ENCODE measurements at places on chromosomes 1 and 21. TPM values are rescaled to one million over a fixed set of nuclear protein-coding genes. Genes with fewer than 3 reads are reported as not detected.
A peak's percentile ranks its signal among the peaks of the same experiment; 100 is the strongest.

DDR2 gene
- 1.8 TPM for total RNA-seq

MATN1 gene
- 0.93 TPM for total RNA-seq

MRPL39 gene
- 12.8 TPM for total RNA-seq

TNFSF18 gene
- total RNA-seq = not detected

ACKR1 gene
- total RNA-seq = not detected

CLCA4 gene
- total RNA-seq = not detected

CPTP gene
- 8.0 TPM for total RNA-seq

DNA sequence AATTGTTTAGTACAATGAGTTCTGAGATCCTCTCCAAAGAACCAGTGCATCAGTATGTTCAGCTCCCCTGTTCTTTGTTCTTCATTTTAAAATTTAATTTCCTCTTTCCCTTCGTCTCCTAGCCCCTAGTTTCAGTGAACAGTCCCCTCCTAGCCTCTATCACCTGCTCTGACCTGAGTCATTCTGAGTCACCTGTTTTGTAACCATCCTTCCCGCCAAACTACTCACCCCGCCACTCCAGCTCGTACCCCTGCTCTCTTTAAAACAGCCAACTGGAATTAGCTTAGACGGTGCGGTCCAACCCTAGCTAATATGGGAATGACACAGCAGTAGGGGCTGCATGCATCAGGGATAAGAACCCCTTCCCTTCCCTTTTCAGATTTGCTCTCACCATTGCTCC lies 16.8 kb upstream of the ERVH48-1 start:
- no peaks in the 10 kb centered on the region for H3K4me1 ChIP-seq
- H3K27me3 ChIP-seq = no peaks in the 10 kb centered on the region
- H3K36me3 ChIP-seq = no peaks in the 10 kb centered on the region
- no peak overlapping the region for H3K4me3 ChIP-seq

DNA sequence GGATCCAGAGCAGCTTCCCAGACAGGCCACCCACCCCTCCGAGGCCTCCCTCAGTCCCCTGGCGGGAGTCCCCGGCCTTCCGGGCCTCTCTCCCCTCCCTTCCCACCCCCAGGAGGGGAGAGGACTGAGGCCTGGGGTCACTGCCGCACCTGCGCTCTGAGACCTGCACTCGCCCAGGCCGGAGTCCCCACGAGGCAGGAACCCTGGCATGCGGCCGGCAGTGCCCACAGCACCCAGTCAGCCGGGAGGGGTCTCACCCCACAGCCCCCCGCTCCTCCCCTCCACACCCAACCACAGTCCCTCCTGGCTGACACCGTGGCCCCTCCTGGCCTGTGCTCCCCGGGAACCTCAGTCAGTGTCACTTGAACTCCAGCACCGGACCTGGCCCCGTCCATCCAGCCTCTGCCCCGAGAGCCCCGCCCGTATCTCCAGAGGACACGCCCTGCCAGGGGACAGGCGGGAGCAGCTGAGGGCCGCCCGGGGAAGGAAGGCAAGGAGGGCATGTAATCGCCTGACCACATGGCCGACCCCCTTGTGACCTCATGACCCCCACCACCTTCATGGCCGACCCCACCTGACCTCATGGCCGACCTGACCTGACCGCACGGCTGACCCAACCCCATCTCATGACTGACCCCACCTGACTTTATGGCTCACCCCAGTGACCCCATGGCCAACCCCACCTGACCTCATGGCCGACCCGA lies 28.7 kb upstream of the TTLL10 start:
- no peak for DNase-seq
- no peak overlapping the region for H3K4me3 ChIP-seq
- peak overlapping the region; percentile 83 for H3K27ac ChIP-seq
- no peaks in the 10 kb centered on the region for H3K27me3 ChIP-seq
- H3K4me1 ChIP-seq = peaks cover 26% of the 10 kb centered on the region

GRCh38 chr1:186770421-186770820 lies 58.3 kb upstream of the PLA2G4A start:
- no peak overlapping the region for H3K4me3 ChIP-seq
- H3K27me3 ChIP-seq = no peaks in the 10 kb centered on the region
- H3K36me3 ChIP-seq = no peaks in the 10 kb centered on the region
- H3K27ac ChIP-seq = no peak overlapping the region

- H3K36me3 ChIP-seq = peaks cover 18% of the 10 kb centered on the region
- no peak overlapping the region for H3K4me3 ChIP-seq
- H3K27me3 ChIP-seq = no peaks in the 10 kb centered on the region
- no peak overlapping the region for H3K27ac ChIP-seq
Observed at GRCh38 chr21:44947111-44947929, 7.5 kb downstream of the SLX9 start.

DNA sequence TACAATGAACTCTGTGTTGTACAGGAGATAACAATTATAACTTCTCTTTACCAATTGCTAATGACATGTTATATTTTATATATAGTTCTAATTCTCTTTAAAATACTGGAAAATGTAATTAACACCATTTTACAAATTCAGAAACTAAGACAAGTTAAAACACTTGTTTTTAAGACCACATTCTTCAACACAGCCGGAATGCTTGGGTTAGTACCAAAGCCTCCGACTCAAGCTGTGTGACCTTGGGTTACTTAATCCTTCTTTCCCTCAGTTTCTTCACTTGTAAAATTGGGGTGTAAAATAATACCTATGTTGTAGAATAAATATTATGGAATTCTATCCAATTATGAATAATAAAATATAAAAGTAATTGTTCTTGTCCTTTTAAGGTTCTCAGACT lies 378.7 kb downstream of the USH2A start:
- H3K27ac ChIP-seq = no peak overlapping the region
- no peak overlapping the region for H3K4me3 ChIP-seq
- no peaks in the 10 kb centered on the region for H3K27me3 ChIP-seq
- DNase-seq = no peak
- no peaks in the 10 kb centered on the region for H3K36me3 ChIP-seq
- no peaks in the 10 kb centered on the region for H3K4me1 ChIP-seq

DNA sequence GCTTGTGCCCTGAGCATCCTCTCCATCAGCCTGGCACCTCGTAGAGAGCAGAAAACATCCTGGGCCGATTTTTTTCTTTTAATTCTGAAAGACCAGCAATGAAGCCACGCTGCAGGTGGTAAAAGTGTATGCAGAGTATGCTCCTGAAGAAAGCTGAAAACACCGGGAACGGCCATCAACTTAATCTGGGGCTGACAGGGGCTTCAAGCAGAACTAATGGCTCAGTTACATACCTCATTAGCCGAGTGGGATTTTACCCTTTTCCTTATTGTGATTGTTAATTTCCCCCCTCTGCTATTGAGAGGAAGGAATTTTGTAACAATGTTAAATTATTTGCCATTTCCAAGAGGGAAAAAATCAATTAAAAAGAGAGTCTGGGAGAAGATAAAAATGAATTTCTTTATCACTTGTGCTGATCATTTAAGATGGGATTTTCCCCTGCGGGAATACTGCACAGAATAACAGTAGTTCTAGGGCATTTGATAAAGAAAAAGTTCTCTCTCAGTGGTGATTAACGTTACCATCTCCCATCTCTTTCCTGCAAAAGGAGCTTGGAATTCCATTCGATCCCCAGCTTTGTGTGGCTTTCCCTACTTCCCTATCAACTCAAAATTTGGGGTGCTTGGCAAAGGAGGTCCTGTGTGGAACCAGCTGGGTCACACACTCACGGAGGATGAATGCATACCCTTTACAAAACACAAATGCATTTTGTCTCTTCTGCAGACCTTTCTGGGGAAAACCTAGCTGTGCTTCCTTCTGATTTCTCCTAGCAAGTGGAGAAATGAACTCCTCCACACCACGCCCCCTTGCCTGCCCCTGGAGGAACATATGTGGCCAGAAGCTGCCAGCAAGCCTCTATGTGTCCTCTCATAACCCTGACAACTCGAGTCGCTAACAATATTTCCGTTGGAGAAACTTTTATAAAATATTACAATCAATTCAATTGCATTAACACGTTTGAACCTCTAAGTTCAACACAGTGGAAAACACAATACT lies 70.9 kb downstream of the RRAGC start:
- no peaks in the 10 kb centered on the region for H3K4me1 ChIP-seq
- H3K36me3 ChIP-seq = no peaks in the 10 kb centered on the region
- no peak overlapping the region for H3K27ac ChIP-seq
- DNase-seq = no peak
- H3K4me3 ChIP-seq = no peak overlapping the region

- H3K27me3 ChIP-seq = peaks cover 8% of the 10 kb centered on the region
- no peak overlapping the region for H3K27ac ChIP-seq
- no peak overlapping the region for H3K4me3 ChIP-seq
Observed at GRCh38 chr1:17904290-17904689, 149.2 kb downstream of the ACTL8 start.

GRCh38 chr1:53373246-53373645 lies 45.4 kb upstream of the LRP8 start:
- H3K4me3 ChIP-seq = no peak overlapping the region
- DNase-seq = no peak
- H3K27me3 ChIP-seq = no peaks in the 10 kb centered on the region
- no peak overlapping the region for H3K27ac ChIP-seq
- no peaks in the 10 kb centered on the region for H3K36me3 ChIP-seq

GRCh38 chr1:214328770-214329469 lies 48.0 kb downstream of the SMYD2 start:
- H3K36me3 ChIP-seq = peaks cover 3% of the 10 kb centered on the region
- H3K27me3 ChIP-seq = no peaks in the 10 kb centered on the region
- H3K4me1 ChIP-seq = no peaks in the 10 kb centered on the region

- no peak for DNase-seq
- no peak overlapping the region for H3K4me3 ChIP-seq
- H3K27ac ChIP-seq = no peak overlapping the region
- no peaks in the 10 kb centered on the region for H3K4me1 ChIP-seq
- no peaks in the 10 kb centered on the region for H3K27me3 ChIP-seq
Observed at GRCh38 chr1:224720216-224720615, 104.1 kb downstream of the CNIH3 start.

- no peak overlapping the region for H3K4me3 ChIP-seq
- no peaks in the 10 kb centered on the region for H3K27me3 ChIP-seq
- no peaks in the 10 kb centered on the region for H3K36me3 ChIP-seq
- DNase-seq = no peak
- no peaks in the 10 kb centered on the region for H3K4me1 ChIP-seq
Observed at GRCh38 chr1:80645621-80646020, 1155.1 kb upstream of the ADGRL2 start.
